Stimulated activated CD8-positive, alpha-beta memory T cell treated with anti-CD3 and anti-CD28 coated beads, Interleukin-15, amount 100 ng/mL, for 4 hours (primary cell): ENCODE measurements at places on chromosomes 4 and X.

- DNase-seq, result no peak
These were observed 16.4 kb downstream of the FAM193A start for GRCh38 chr4:2552806-2553205.

DNA sequence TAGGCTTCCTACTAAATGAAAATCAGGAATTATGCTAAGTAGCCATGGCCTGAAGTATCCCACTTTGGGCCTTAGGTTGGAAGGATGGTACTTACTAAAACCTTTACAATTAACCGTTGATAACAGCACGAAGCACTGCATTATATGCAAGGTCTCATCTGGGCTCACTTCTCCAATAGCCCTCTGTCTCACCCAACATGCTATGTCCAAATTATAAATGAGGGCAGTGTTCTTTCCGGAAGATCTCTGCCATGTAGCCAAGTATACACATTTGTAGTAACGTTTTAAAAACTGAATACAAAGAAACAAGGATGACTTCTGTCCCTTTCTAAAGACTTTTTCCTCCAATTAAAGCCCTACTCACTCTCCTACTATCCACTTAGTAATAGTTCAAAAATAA is 51.6 kb downstream of the SCFD2 start:
- no peak for DNase-seq

DNA sequence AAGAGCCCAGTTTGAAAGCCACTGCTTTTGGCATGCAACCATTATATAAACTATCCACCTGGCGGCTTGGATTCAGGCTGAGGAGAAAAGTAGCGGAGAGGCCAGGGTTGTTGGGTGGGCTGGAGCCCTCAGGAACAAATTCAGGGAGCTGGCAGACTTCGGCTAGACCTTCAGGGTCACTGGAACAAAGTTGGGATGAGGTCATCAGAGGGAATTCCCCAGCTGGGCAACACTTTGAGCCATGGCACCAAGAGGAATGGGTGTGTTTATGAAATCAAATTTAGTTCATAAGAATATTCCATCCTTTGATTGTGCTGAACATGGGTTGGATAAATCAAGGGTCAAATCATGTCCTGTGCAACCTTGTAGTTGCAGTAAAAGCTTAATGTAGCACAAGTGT is 22.0 kb downstream of the MTMR1 start:
- DNase-seq, result no peak

DNA sequence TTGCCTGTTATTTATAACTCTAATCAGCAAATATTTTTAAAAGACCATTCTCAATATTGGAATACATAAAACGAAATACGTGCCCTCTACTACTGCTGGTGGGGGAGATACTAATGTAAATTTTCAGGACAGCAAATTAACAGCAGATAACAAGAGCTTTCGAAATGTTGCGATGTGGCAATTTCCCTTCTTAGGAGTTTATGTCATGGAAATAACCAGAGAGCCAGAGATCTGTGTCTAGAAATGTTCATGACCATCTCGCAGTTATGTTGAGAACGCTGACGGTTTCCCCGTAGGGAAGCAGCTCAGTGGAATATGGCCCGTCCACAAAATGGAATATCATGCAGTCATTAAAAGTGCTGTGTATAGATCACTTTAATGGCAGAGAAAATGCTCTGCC is 238.4 kb upstream of the PSAPL1 start:
- DNase-seq, result no peak

GRCh38 chr4:7055111-7055989 is 12.2 kb downstream of the TADA2B start:
- no peak for DNase-seq

GRCh38 chrX:131728295-131729145 is 184.6 kb downstream of the OR13H1 start:
- no peak for DNase-seq

GRCh38 chr4:80307774-80308465 is 27.6 kb upstream of the CFAP299 start:
- DNase-seq, result no peak

- DNase-seq, result no peak
These were observed 40.6 kb downstream of the GUCY2F start for GRCh38 chrX:109441266-109441665.

DNA sequence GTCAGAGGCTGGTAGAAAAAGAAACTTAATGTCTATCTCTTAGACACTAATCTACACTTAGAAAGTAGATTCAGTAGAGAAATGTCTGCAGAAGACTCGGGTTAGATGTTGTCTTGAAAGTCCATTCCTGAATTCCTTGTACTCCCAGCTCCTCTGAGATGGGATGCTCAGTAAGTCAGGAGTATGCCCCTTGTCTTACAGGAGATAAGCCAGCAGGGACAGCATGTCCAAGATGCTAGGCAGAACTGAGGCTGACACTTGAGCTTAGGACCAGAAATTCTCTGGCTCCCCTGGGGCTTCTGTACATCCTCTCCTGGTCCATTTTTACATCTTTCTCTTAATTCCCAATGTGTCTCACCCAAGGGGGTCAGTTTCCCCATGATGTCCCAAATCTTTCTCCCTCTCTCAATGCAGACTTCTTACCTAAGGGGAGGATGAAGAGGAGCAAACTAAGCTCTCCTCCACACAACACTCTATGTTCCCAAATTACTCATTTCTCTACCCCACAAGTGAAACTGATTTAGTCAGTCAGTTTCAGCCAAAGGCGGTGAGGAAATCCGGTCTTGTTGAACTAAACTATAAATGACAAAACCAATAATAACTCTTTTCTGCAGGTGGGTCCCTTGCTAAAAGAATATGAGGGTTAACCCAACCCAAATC is 558.2 kb upstream of the DIPK2B start:
- DNase-seq, result no peak

DNA sequence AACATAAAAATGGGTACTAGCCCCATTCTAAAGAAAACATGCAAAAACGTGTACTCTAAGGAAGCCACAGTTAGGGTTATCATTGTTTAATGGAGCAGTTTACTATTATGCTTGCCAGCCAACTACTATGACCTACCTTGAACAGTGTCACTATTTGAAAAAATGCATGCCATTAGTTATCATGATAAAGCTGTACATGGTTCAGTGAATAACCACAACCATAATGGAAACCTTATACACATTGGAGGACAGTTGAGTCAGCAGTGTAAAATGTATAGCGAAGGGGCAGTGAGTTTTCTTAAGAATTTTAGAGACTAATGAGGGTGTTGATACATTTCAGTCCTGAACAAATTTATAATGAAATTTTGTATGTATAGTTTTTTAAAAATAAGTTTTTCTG is 381.9 kb downstream of the GRXCR1 start:
- no peak for DNase-seq

- DNase-seq, result no peak
These were observed 19.4 kb downstream of the THOC2 start for GRCh38 chrX:123713434-123713833.

DNA sequence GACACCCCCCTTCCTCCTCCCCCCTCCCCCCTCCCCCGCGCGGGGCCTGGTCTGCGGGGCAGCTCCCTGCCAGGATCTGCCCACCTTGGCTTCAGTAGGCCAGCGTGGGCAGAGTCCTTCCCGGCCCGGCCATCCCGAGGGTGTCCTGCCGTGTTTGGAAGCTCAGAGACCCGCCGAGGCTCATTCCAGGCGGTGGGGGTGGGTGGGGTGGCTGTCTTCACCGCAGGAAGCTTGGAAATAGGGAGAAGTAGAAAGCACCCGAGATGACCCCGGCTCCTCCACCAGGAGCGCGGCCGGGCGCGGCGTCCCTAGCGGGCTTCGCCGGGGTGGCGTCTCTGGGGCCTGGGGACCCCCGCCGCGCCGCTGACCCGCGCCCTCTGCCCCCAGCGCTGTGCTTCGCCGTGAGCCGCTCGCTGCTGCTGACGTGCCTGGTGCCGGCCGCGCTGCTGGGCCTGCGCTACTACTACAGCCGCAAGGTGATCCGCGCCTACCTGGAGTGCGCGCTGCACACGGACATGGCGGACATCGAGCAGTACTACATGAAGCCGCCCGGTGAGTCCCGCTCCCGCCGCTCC is 1.6 kb downstream of the NAT8L start:
- DNase-seq, result no peak

DNA sequence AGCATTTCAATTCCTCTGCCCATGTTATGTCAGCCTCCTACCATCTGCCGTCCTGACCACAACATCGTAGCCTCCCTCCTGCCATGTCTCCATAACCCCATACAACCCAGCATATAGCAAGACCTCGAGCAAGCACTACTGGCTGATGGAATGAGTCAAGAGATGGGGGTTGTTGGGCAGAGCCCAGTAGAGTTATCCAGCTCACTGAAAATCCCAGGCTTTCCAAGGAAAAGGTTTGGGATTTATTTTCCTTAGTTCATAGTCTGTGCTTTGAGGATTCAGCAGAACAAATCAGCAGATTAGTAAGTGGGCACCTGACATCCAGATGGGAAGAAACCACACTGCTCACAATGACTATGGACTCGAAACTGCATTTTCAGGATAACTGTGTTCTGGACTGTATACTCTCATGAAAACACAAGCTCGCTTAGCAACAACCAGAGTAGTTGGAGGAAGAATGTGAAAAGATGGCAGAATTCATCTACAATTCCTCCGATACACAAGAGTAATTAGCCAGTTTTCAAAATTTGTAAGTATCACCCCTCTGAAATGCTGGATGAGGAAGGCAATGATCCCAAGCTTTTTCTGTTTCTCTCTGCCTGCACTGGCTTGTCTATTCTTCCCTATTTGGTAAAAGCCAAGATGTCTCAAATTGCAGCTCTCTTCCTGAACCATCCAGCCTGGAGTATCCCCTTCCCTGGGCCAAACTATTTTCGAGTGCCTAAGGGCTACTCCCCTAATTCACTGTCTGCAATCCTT is 186.2 kb upstream of the TBL1X start:
- no peak for DNase-seq

DNA sequence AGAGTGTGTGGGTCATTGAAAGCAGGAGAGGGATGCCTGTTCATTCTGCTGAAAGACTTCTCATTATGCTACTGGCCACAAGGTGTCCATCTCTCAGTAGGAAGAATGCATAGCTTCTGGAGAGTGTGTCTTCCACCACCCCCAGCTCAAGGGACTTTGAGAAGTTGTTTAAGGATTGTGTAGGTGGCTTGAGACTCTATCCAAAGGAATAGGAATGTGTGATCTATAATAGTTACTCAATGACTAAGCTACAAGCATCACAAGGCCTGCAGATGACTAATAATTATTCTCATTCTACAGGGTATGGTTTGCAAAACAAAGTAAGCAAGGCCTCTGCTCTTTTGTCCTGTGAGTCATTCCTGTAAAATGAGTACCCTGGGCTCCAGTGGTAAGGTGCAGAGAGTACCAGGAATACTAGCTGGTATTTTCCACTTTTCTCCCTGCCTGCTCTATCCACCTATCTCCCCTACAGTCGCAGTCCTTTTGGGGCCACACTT is 279.8 kb upstream of the BOD1L1 start:
- no peak for DNase-seq

- DNase-seq, result no peak
These were observed 469.1 kb downstream of the GBA3 start for GRCh38 chr4:23161787-23162186.

- DNase-seq, result no peak
These were observed 46.4 kb downstream of the TBC1D14 start for GRCh38 chr4:6956087-6956433.

DNA sequence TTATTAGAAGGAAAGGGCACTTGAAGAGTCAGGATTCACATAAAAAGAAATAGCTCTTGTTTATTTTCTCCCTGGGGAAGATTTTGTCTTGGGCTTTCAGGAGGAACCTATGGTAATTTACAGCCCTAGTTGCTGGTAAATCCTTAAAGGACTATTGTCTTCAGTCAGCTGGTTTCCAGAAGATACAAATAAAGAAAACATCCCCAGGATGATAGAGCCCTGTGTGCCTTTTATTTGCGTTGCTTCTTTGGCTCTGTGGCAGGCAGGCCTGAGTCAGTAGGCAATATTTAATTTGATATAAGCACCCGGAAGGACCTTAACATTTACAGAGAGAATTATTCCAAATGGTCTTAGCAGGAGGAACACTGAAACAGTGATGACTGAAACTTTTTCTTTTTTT is 131.0 kb upstream of the SLC34A2 start:
- no peak for DNase-seq
